ENCODE measurements at places on chromosomes 3 and 15.

- no peak for DNase-seq
These were observed 34.2 kb downstream of the ALS2CL start for GRCh38 chr3:46659285-46659684.

GRCh38 chr3:81476692-81477091 lies 284.8 kb downstream of the GBE1 start:
- no peak for DNase-seq

DNA sequence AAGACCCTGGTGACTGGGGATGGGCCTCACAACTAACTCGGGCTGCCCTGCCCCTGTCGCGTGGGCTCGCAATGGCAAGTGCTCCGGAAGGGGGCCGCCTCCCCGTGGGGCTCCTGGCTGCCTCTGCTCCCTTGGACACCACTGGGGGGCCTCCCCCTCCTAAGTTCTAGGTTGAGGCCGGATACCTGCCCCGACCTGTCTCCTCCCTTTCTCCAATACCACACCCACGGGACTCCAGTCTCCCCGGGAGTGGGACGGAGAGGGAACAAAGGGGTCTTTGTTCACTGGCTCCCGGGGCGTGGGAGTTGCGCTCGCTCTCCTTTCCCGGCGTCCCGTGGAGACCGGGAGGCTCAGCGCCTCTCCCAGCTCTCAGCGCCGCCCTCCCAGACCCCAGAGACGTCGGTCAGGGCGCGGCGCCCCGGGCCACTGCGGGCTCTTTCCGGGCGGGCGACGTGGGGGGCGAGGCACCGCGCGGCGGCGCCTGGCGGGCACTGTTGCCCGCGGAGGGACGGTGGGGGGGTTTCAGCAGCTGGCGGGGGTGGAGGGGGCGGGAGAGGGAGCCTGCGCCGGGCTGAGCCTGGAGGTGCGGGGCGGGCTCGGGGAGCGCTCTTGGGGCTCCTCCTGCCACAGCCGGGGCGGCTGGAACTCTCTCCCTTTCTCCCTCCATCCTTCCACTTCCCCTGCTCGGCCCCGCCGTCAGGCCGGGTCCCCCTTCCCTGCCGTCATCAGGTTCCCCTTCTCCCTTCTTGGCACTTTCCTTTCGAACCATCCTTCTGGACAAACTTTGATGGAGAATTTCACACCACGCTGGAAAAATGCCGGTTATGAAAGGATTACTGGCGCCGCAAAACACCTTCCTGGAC lies at the start of gene KCNH8:
TSS of gene KCNH8 (plus strand) at position 606 of the 863 bp plus-strand sequence. CDS start at position 816, 210 bp downstream.
- no peak for DNase-seq

DNA sequence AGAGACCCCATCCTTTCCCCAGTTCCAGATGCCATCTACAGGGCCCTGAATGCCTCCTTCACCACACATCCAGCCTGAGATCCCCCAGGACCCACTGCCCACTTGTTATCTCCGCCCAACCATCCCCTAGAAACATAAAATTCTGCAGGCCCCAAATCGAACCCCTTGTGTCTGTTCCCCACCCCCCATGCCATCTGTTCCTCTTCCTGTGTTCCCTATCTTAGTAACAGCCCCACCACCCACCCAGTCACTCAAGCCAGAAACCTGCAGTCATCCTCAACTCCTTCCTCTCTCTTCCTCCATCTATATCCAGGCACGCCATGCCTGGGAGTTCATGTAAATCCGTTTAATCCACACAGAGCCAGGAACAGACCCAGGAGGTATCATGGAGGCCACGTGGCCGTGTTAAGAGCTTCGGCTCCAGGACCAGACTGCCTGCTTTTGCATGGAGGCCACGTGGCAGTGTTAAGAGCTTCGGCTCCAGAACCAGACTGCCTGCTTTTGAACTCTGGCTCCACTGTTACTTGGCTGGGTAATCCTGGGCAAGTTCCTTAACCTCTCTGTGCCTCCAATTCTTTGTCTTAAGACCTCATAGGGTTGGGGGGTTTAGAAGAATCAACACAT lies 4.8 kb downstream of the CSRNP1 start:
- no peak for DNase-seq

- DNase-seq, result no peak
These were observed 334.6 kb upstream of the TGFBR2 start for GRCh38 chr3:30271781-30272180.

DNA sequence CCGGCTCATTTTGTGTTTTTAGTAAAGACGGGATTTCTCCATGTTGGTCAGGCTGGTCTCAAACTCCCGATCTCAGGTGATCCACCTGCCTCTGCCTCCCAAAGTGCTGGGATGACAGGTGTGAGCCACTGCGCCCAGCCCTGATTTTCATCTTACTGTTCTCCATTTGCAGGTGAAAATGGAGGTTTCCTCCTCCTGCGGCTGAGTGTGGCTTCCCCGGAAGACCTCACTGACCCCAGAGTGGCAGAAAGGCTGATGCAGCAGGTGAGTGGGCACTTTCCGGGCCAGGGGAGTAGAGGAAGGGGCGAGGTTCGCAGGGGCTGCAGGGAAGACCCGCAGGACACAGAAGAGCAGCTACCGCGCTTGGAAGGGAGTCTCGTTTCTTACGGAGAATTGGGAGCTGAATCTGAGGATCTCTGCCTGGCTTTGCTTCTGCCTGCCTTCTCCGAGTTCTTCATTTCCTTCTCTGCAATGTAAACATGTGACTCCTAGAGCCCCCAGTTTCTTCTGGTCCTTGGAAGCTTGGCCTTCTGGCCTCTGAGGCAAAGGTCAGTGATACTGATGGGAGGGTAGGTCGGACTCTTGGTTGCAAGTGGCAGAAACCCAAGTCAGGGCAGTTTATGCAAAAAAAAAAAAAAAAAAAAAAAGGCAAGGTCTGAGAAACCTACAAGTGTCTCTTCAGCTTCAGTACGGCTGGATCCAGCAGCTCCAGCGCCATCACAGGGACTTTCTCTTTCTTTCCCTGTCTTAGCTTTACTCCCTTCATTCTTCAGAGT lies 8.9 kb downstream of the MUC20 start:
- no peak for DNase-seq

- DNase-seq, result no peak
These were observed 7.0 kb upstream of the UBE2Q2 start for GRCh38 chr15:75835990-75836958.

GRCh38 chr15:40313531-40314398 lies 6.0 kb upstream of the PLCB2 start:
- no peak for DNase-seq

GRCh38 chr3:37349640-37350039 lies 175.3 kb upstream of the LRRFIP2 start:
- DNase-seq, result no peak

DNA sequence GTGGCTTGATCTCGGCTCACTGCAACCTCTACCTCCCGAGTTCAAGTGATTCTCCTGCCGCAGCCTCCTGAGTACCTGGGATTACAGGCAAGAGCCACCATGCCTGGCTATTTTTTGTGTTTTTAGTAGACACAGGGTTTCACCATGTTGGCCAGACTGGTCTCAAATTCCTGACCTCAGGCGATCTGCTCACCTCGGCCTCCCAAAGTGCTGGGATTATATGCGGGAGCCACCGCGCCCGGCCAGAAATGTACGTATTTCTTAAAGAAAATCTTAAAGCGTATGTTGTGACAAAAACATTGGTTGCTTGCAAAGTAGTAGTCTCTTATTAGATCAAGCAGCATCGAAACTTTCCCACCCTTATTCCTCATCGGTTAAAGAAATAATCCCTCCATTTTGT lies 748.9 kb upstream of the NR2F2 start:
- DNase-seq, result no peak

All from T follicular helper cell (primary cell).